ENCODE measurements at places on chromosomes 6 and 20.

DNA sequence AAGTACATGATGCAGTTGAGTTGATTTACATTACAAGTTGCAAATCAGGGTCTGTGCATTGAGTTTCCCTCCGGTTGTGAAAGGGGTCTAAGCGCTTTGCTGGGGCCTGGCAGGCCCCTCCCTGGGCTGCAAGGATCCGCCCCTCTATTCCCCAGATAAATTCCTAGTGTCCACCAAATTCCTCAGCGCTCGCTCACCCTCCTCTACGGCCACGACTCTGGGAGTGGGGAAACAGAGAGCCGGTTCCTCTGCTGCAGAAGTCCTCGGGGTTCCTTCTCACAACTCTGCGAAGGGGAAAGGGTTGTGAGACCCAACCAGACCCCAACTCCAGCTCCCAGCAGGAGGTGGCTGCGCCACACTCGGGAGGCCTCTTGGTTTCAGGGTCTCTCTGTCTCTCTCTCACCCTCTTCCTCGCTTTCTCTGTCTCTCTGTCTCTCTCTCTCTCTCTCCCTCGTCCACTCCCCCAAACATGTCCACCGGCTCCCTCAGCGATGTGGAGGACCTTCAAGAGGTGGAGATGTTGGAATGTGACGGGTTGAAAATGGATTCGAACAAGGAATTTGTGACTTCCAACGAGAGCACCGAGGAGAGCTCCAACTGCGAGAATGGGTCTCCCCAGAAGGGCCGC lies at the start of gene TCF21:
TCF21 (plus strand) TSS at position 185 of the 628 bp plus-strand sequence; CDS start at position 470, 285 bp downstream.
- DNase-seq, result no peak

- DNase-seq, result peak; percentile 49
These were observed 9.9 kb upstream of the SPATS1 start for GRCh38 chr6:44332585-44332984.

- no peak for DNase-seq
These were observed 5.2 kb upstream of the IL17A start for GRCh38 chr6:52180787-52181558.

GRCh38 chr6:35470663-35471120 lies 2.5 kb downstream of the RPL10A start:
- DNase-seq, result no peak

GRCh38 chr6:34981951-34982350 lies 92.9 kb downstream of the ANKS1A start:
- no peak for DNase-seq

DNA sequence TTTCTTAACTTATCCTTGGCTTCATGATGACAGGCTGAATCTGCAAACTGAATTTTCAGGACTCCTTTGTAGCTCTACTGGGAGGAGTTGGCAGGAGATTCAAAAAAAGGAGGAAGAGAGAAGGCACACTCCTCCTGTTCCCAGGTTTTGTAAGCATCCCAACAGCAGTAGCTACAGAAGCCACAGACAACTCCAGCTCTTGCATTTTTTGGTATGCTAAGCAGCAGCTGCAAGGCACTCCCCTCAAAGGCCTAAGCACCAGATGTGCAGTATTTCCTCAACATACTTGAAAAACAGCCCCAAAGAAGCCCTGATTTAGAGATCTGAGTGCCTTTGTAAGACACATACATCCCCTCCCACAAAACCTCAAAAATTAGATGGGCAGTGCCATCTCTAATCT lies 328.6 kb upstream of the SYNCRIP start:
- DNase-seq, result peak; percentile 5

GRCh38 chr20:61159957-61160686 lies 91.9 kb upstream of the CDH4 start:
- peak; percentile 46 for DNase-seq

DNA sequence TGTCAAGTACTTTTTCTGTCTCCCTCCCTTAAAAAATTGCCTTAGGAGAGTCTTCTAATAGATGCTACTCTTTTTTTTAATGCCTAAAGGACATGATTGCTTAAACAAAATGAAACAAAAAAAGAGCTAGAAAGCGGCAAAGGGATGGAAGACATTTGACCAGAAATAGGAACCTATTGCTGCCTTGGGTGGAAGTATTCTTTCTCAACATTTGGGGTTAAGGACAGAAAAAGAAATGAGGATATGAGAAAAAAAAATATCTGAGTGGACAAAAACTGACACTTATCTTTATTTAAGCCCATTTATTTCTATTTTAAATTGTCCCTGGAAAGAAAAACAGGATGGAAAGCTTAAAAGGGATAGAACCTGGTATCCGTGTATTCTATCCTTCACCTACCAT lies 664.9 kb upstream of the CITED2 start:
- peak; percentile 53 for DNase-seq

- DNase-seq, result peak; percentile 6
These were observed 85.8 kb downstream of the SLC35F1 start for GRCh38 chr6:117992856-117993255.

DNA sequence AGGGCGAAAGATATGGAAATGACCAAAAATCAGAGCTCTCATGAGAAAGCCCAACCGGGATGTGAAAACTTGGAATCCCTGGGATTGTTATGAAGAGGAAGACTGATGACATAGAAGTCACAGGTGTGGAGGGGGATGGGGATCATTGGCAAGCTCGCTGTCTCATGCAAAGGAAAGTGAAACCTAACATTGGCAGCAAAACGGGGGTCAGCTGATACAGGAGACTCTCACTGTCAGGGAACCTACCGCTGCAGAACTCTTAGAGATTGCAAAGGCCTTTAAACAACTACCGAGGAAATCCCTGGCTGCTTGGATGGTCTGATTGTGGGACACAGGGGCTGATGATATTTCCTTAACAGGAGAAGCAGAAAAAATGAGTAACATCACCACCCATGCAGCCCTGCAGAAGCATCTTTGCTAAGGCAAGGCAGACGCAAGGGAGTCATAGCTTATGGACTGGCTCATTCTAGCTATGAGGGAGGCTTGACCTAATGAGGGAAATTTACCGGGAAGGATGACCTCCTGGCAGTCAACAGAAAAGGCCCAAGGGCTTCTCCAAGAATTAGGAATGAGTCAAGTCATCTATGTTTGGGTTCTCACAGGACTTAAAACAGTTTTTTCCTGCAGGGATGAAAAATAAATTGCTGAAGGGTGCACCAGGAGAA lies 7.0 kb downstream of the MUC21 start:
- peak; percentile 31 for DNase-seq

DNA sequence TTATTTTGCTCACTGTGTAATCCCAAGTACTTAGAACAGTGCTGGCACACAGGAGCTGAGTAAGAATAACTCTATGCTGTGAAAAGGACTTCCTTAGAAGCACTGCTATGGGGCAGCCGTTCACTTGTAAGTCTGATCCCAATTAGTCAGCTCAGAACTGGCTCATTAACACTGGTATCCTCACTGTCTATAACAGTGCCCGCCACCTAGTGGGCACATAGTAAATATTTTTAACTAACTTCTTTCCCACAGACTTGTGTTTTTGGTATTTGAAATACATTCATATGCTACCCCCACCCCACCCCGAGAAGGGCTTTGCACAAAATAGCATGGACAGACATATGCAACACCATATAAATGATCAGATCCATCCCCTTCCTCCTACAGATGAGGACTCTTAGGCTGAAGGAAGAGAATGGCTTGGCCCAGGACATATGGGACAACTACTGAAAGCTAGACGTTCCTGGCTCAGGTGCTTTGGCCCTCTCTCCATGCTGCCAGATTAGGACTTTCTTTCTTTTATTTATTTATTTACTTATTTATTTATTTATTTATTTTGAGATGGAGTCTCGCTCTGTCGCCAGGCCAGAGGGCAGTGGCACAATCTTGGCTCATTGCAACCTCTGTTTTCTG lies 47.1 kb downstream of the DST start:
- DNase-seq, result peak; percentile 44

- no peak for DNase-seq
These were observed 12.9 kb downstream of the PHACTR1 start for GRCh38 chr6:12729467-12729866.

GRCh38 chr20:57397693-57398108 lies 6.5 kb downstream of the RBM38 start:
- DNase-seq, result no peak

DNA sequence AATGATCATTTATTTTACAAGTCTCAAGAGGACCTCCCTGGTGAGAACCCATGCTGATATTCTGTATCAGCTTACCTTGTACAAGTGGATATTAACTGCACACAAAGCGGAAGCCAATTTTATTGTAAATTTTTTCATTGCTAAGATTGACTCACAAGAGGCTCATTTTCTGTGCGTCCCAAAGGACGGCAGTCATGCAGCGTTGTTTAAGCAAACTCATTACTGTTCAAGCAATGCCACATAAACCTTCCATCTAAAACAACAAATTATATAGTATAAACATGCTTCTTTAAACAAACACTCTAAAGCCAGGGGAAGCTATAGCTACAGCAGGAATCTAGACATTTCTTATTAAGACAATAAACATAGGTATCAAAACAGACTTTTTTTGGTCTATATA lies 575.3 kb downstream of the FRK start:
- DNase-seq, result no peak

GRCh38 chr6:159790956-159791598 lies 810 bp downstream of the MRPL18 start:
- DNase-seq, result peak; percentile 11

- peak; percentile 80 for DNase-seq
These were observed 76.7 kb downstream of the FOXC1 start for GRCh38 chr6:1686117-1687098.

DNA sequence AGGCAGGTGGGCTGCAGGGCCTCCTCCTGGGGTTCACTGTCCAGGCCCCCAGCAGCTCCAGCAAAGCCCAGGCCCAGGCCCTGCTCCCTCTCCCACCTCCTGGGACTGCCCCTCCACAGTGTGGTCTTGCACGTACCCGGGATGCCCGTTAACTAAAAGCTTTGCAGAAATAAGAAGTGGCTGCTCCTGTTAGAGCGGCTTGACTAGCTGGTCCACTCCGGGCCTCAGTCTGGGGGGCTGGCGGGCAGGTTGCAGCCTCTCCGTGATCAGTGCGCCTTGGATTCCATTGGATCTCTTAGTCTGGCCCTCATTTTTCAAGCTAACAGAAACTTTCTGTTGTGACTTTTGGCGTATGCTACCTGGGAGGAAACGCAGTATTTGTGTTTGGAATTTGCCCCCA lies 26.9 kb downstream of the SLCO4A1 start:
- no peak for DNase-seq

DNA sequence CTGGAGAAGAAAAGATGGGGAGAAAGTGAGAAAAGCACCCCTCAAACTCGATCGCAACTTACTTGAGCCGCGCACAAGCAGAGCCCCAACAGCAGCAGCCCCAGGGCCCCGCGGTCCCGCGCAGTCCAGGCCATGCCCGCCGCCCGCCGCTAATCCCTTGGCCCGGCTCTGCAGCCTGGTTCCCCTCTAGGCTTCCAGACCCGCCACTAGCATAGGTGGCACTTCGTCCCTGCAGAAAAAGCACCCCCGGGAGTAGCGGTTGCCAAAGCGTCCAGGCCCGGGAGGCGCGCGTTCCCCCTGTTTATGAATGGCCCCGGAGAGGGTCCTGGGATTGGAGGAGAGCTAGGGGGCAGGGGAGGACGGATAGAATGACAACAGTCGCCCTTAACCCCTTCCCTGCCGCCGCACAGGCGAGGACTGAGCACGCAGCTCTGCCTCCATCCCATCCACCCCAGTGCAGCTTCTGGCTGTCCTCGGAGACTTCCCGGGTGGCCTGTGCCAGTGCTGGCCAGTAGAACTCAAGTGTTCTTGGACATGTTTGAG lies 19.9 kb downstream of the COL9A1 start:
- DNase-seq, result peak; percentile 9

DNA sequence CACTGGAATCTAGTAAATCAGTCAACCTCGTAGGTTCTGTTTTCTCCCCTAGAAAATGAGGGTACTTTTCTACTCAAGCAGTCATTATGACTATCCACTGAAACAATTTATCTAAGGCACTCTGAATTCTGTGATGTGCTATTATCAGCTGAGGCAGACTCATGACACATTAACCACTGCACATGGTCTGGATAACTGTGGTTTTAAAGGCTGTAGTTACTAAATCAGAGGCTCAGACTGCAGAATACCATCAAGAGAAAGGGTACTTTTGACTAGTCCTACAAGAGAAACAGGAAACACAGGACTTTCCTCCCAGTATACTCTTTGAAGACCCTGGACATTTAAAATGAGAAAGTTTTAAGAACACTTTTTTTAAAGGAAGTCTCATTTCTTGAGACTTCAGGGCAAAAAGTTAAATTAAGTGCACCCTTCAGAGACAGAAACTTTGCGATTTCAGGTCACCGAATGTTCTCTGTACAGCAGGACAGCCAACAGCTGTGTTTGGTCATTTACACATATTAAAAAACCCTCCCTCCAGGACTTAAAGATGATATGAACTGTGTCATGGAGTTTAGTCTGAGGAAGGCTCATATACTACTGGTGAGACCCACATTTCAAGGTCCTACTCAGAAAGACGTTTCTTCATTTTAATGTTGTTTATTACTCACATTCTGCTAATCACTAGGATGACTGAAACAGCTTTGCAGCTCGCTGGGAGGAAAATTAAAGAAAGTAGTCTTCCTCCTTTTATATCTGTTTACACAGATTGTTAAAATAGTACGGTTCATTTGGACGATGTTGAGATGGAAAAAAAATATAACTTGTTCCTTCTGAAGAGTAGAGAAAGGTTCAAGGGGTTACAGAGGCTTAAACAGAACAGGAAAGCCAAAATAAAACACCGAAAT lies 19.9 kb downstream of the ATXN1 start:
- DNase-seq, result no peak

GRCh38 chr6:147699637-147700036 lies 191.1 kb downstream of the SAMD5 start:
- no peak for DNase-seq

GRCh38 chr6:139982652-139983295 lies 608.3 kb upstream of the CITED2 start:
- DNase-seq, result peak; percentile 85

- DNase-seq, result no peak
These were observed 503.7 kb downstream of the KIF16B start for GRCh38 chr20:16069389-16070010.

- DNase-seq, result no peak
These were observed 72.0 kb downstream of the LY86 start for GRCh38 chr6:6660339-6661045.

- DNase-seq, result no peak
These were observed 301.1 kb upstream of the QKI start for GRCh38 chr6:163113358-163113962.

DNA sequence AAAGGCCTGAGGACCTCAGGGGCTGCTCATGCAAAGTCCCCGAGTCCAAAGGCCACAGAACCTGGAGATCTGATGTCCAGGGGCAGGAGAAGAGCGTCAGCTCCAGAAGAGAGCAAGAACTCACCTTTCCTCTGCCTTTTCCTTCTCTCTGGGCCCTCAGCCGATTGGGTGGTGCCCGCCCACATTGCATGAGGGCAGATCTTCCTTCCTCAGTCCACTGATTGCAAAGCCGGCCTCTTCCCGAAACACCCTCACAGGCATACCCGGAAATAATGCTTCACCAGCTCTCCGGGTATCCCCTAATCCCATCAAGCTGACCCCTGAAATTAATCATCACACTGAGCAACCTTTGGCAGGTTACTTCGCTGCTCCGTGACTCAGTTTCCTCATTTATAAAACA lies 33.4 kb downstream of the SPDEF start:
- DNase-seq, result no peak

- DNase-seq, result no peak
These were observed 128.5 kb upstream of the SYNDIG1 start for GRCh38 chr20:24340933-24341332.

- DNase-seq, result no peak
These were observed 1287.2 kb upstream of the CITED2 start for GRCh38 chr6:140661691-140662090.

Data from muscle of leg (tissue), 16 donors.